ENCODE measurements at places on chromosomes 1 and 21.

- peak; percentile 38 for DNase-seq
Measured at GRCh38 chr1:230426246-230427093, at the start of gene PGBD5. Gene PGBD5, minus strand, starts transcription at chr1:230426332. Its CDS starts 404 bp downstream, at chr1:230425928.

DNA sequence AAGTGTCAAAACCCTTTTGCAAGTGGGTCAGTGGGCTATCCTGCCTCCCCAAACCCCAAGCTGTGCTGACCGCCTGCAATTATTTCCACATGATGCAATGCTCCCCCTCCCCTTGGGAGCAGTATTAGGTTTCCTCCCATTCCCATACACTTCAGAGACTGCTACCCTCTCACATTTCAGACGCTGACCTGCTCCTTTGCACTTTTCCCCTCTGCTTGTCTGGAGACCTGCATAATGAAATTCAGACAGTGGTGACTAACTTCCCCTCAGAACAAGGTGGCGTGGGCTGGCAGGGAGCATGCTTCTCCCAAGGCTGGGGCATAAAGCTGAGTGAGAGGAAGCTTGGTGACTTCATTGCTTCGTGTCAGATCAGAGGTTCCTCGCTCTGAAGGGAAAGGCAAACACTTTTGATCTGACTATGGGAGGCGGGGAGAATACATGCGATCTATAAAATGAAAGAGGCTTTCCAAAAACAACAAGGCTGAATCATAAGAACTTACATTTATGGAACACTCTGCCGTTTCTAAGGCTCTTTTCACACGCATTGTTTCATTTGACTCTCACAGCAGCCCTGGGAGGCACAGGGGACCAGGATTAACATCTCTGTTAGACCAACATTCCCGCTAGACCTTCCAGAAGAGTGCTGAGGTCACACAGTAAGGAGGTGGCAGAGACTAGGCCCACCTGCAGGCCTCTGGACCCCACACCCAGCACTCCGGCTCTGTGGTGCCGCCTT lies 27.5 kb upstream of the ROR1 start:
- DNase-seq, result no peak

DNA sequence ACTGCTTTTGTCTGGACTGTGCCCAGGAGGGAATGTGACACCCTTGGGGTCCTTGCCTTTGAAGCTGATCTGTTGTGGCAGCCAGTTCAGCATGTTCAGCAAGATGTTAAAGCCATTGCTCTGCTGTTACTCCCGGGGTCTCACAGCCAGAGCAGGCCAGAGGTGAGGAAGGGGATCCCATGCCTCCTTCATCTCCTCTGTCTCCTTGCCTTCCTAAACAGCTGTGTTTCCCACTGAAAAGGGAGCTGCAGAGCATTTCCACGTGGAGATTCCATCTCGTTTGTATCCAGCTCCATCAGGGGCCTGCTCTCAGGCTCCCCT lies 135.8 kb upstream of the COL6A1 start:
- DNase-seq, result no peak

DNA sequence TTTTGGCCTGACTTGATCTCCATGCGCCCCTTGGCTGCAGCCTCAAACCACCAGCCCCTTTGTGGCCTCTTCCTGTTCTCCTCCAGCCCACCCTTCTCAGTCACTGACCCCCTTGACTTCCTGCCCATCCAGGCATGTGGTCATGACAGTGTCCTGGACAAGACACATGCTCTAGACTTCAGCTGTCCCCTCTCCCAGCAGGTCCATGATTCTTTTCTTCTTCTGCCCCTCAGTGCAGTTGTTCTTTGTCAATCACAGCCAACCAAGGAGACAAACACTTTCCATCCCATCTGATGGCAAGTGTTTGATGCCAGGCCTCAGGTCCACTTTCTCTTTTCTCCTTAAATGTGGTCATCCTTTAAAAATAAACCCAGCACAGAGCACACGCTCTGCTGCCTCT lies 49.7 kb downstream of the SYT6 start:
- DNase-seq, result no peak

DNA sequence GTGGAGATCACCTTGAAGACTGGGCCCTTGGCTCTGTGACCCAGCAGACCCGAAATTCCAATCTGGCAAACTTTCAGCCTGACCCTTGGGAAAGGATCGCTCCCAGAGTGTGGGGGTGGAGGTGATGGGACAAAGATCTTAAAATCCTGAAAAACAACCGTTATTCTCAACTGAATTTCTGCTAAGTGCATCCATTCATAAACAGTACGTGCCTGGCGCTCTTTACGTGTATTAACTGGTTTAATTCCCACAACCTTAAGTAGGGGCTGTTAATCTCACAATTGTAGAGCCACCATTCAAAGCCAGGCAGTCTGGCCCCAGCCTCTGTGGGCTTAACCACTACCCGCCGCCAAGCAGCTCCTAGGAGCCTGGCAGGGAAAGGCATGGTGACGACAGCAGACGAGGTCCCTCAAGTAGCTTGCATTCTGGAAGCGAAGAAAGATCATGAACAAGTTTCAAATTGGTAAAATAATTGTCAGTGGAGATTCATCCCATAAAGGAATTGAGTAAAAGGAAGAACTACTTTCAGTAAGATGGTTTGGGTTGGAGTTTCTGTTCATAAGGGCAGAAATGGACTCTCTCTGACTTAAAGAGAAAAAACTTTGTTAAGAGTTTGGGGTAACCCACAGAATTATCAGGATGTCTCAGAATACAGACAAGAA lies 11.4 kb upstream of the RGS16 start:
- no peak for DNase-seq

DNA sequence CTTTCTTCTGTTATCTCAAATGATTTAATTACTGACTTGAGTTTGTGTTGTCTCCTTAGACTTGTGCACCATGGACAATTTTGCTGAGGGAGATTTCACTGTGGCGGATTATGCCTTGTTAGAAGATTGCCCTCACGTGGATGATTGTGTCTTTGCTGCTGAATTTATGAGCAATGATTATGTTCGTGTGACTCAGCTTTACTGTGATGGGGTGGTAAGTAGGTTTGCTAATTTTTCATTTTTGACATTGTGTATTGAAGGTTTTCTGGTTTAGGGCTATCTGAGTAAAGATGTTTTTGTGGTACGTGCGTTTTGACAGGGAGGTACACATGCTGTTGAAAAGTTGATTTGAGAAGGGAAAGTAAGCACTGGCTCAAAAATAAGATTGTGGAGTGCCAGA lies 14.1 kb downstream of the TTC3 start:
- DNase-seq, result no peak

GRCh38 chr21:42201615-42202161 lies 17.3 kb upstream of the ABCG1 start:
- no peak for DNase-seq

DNA sequence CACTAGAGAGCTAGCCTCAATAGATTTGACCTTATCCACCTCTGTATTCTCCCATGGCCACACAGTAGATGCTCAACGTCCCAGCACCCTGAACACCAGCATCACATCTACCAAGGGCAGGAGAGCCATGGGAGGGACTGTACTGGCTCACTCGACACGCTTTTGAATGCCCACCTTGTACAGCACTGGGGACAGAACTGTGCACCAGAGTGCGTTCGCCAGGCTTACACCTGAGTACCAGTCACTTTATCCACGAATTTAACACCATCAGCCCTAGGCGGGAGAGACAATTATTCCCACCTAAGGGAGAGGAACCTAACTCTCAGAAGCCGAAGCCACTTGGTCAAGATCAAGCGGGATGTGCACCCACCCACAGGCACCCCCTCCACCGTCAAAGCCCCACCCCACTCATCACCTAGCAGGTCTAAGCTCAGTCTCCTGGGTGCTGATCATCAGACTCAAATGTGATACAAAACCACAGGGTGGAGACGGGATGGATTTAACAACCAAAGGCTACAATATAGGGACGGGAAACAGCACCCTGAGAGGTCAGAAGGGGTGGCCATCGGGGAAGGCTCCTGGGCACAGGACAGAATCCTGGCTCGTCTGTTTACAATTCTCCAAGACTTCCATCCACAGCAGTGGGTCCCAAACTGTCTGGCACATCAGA lies 110.5 kb downstream of the GLIS1 start:
- DNase-seq, result peak; percentile 28

DNA sequence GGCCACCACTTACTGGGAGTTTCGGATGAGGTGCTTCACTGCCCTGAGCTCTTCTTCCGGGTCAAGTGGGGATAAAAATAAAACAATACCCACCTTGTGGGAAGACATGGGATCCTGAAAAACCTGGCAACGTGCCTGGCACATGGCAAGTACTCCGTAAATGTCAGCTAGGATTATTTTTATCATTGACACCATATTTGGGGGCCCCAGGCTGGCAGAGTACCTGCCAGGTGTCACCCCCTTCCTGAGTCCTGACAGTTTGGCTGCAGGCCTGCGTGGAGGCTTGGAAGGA lies 9.2 kb upstream of the EPHA2 start:
- DNase-seq, result no peak

GRCh38 chr1:33306653-33307493 lies 14.0 kb downstream of the A3GALT2 start:
- DNase-seq, result peak; percentile 67

GRCh38 chr1:87179851-87180519 lies 148.7 kb upstream of the LMO4 start:
- no peak for DNase-seq

- DNase-seq, result no peak
Measured at GRCh38 chr1:5889901-5890300, 102.3 kb downstream of the NPHP4 start.

DNA sequence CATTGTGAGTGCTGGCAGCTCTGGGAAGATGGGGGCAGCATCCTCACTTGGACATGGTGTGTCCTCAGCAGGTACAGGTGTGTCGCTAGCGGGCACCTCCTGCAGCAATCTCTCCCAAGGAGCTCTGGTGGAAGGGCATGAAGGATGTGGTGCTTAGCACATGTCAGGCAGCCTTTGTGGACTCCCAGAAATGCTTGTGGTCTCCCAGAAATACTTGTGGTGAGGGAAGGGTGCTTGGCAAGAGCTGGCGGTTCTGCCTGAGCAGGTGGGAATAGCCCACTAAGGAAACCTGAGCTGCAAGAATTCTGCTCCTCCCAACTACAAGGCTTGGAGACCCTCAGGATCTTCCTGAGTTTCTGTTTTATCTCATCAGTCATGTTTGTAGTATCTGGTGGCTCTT lies 371.6 kb downstream of the PRDM2 start:
- no peak for DNase-seq

GRCh38 chr1:230208619-230209261 lies 141.7 kb downstream of the GALNT2 start:
- no peak for DNase-seq

GRCh38 chr1:177229781-177230180 lies 59.0 kb downstream of the BRINP2 start:
- DNase-seq, result no peak

- DNase-seq, result no peak
Measured at GRCh38 chr1:198679535-198680173, 40.8 kb downstream of the PTPRC start.

DNA sequence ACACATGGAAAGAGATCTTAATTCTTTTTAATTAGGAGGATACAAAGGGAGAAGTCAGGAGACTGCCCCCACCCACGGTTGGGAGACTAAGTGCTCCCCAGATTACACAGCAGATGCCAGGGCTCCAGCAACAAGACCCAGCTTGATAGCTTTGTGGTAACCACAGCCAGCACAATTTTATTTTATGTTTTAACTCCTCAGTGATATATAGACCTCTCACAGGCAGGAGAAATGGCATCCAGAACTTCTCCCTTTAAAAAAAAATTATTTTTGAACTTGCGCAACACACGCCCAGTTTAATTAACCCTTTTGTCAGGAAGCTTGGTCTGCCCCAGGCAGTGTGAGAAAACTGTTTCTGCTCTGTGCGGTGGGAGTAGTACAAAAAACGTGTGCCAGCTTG lies 62.6 kb upstream of the ACOT11 start:
- no peak for DNase-seq

- DNase-seq, result no peak
Measured at GRCh38 chr1:247913786-247914185, 6.3 kb upstream of the OR2T8 start.

DNA sequence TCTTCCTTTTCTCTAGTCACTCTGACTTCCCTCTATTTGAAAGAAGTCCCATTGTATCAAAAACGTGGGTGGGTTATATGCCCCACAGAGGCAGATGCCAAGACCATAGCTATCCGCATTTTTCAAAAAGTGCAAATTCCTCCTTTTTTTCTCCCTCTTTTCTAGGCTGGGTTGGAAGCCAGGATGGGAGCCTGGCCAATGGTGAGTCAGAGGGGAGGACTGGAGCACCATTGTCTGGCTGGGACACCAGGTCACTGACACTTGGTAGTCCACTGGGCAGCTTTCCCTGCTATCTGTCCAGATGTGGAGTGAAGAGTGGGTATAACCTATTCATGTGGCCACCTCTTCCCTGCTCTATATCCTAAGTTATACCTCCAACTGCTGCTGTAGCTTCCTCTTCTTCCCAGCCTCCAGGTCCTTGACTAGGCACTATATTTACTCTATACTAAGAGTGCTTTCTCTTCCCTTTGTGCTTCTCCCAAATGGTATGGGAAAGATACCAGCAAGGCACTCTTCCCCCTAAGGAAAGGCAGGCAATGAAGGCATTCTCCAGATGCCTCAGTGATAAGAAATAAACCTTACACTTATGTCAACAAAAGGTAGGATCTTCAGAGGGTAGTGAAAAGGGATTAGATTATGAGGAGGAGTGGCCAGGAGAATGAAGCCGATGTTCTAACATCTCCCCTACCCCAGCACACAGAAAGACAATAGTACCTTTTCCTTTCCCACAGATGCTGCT lies 12.9 kb downstream of the PI4KB start:
- DNase-seq, result no peak

DNA sequence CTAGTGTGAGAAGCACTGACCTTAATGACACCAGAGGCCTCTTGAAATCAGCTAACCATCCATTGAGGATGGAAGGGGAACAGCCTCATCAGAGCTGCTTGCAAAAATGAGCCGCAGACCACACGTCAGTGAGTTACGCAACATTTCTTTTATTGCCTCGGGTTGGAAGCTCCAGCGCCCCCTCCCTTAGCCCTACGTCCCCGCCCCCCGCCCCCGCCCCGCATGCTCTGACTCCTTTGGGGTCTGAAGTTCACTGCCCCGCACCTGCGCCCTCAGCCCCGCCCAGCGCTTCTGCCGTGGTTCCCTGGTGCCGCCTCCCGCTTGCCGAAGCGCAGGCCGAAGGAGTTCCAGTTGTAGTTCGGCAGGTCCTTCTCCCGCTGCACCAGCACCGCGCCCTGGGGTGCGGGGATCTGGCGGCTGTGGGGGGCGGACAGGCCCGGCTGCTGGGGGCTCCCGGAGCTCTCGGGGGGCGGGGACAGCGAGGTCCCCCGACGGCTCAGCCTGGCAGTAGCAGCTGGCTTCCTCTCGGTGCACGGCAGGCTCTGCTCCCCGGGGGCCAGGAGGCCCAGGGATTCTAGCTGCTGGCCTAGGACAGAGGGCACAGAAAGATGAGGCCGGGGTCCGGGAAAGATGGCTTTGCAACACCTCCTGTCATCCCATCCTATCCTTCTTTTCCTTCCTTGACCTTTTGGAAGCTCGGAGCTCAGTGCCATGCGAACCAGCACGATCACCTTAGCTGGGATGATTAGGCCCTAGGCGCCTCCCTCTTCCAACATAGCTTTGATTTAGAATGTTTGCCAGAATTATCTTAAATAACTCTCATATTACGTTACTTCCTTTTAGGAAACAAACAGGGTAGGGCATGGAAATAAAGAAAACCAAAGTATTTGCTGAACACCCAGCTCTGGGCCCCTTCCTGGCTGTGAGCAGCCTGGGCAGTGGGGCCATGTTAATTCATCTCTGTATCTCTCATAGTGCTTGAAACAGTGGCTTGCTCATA lies 5.8 kb downstream of the KISS1 start:
- DNase-seq, result no peak
